Activated naive CD4-positive, alpha-beta T cell (primary cell): ENCODE measurements at places on chromosomes 4 and X.

GRCh38 chr4:157754410-157754809 is 418.4 kb downstream of the GASK1B start:
- DNase-seq, result no peak

- DNase-seq, result no peak
Observed at GRCh38 chr4:155999725-156000124, 46.1 kb upstream of the CTSO start.

DNA sequence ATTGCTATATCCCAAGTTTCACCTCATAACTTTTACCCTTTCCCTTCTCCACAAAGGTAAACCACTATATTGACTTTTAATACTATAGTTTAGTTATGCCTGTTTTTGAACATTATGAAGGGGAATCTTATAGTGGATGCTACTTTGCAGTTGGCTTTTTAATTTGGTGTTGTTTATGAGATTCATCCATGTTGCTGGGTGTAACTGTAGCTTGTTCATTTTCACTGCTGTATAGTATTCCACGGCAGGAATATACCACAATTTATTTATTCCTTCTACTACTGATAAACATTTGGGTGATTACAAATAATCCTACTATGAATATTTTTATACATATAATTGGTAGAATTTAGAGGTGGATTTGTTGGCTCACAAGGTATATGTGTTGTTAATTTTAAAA is 88.4 kb upstream of the NALF2 start:
- no peak for DNase-seq

GRCh38 chrX:84907324-84907968 is 96.2 kb upstream of the APOOL start:
- no peak for DNase-seq

GRCh38 chrX:68841251-68842049 is 12.6 kb downstream of the EFNB1 start:
- DNase-seq, result no peak

GRCh38 chr4:123588631-123589241 is 192.1 kb downstream of the SPRY1 start:
- DNase-seq, result no peak

GRCh38 chrX:1246816-1247215 is 21.8 kb upstream of the CSF2RA start:
- DNase-seq, result peak; percentile 88

DNA sequence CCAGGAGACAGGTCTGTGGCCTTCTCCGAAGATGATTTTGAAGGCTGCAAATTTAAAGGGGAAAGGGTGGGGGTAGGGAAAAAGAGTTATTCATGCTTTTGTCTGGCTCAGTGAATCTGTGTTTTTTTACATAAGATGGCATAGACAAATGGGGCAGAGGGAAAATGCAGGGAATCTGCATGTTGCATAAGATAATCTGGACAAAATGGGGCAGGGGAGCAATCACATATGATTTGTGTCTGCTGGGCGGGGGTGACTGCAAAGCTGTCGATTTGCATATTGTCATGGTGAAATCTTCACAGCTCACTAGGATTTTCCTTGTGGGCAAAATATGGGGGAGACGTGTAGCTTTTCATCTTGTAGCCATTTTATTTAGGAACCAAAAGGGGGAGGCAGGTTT is 29.4 kb upstream of the GYG2 start:
- no peak for DNase-seq

DNA sequence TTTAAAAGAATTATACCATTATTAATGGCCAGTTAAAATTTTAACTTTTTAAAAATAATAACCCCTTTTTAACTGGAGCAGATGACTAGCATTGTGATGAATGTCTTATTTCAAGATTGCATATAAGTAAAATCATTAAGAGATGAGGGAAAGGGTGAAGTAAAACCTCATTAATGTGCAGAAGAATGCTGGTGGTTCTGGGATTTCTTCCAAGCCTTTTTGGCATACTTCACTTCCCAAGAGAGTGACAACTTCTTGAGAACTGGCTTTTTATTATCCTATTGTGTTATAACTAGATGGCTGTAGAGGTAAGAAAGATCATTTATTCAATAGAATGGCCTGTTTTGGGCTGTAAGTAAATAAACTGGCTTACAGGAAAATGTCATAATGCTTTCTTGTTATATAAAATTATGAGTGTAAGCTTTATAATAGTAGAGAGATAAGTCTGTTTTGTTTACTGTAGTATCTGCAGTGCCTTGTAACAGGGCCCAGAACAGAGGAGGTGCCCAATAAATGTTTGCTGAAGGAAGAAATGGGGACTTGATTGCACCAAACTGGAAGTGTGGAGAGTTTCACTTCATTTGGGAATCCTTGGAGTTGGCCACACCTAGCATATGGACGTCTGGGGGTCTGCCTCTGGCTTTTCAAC is 242.9 kb upstream of the PITX2 start:
- no peak for DNase-seq

- no peak for DNase-seq
Observed at GRCh38 chr4:164484551-164484950, 269.4 kb upstream of the SMIM31 start.

DNA sequence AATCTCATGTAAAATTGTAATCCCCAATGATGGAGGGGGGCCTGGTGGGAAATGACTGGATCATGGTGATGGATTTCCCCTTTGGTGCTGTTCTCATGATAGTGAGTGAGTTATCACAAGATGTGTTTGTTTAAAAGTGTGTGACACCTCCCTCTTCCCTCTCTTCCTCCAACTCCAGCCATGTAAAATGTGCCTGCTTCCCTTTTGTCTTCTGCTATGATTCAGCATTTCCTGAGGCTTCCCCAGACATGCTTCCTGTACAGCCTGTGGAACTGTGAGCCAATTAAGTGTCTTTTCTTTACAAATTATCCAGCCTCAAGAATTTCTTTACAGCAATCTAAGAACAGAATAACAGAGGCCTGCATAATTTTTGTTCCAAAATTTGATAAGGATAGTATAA is 85.2 kb downstream of the ANAPC10 start:
- no peak for DNase-seq

- DNase-seq, result no peak
Observed at GRCh38 chrX:153897899-153898298, 6.6 kb upstream of the AVPR2 start.

DNA sequence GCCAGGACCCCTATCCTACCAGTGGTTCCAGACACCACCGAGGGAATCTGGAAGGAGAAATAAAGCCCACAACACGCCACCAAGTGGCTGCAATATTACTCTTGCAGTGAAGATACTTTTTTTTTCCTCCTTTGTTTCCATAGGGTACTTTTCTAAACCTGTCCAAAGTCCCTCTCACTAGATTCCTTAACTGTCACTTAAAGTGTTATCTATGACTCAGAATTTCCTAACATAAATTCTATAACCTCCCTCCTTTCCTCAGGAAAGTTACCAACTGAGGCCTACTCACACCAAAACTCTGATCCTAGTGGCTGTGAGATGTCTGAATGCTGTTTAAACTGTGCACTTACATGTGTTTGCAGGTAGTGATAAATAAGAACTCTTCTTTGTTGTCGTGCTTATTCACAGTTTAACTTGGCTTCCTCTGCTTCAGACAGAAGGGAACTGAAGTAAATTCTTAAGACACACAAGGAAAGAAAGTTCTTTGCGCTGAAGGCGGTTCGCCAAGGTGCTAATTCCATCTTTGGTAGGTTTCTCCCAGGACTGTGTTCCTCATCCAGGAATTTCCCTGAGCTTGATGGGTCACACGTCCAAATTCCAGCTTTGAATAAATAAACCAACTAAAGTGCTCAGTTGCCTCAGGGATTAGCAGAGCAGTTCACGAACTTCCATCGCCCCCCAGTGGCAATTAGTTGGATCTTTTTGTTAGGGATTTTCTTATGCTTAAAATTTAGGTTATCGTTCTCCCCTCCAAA is 10.7 kb upstream of the HCCS start:
- no peak for DNase-seq
